ENCODE measurements at places on chromosomes 7 and 10.

- DNase-seq: no peak
These were observed 427.1 kb upstream of the GALNT17 start for GRCh38 chr7:70704831-70705346.

- no peak for DNase-seq
These were observed 170.9 kb downstream of the RAMP3 start for GRCh38 chr7:45328403-45328981.

GRCh38 chr10:88489107-88489506 is 94.0 kb downstream of the RNLS start:
- DNase-seq: no peak

GRCh38 chr10:124904796-124905195 is 37.1 kb upstream of the ZRANB1 start:
- DNase-seq: no peak

- no peak for DNase-seq
These were observed 175.3 kb downstream of the JAZF1 start for GRCh38 chr7:28005075-28005846.

DNA sequence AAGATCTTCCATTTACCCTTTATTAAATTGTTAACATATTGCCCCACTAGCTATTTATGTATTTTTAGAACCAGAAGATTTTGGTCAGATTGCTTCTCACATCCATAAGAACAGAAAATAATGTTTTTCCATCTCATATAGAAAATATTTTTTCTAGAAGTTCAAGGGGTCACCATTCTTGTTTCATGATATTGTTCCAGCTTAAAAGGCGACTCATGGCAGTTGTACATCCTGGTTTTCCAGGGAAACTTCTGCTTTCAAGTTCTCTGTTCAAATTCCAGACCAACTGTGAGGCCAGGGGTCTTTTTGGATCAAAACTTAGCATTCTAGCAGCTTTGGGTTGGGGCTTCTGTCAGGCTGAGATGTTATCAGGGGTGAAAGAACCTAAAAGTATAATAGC is 84.4 kb downstream of the LRRC4 start:
- no peak for DNase-seq

- no peak for DNase-seq
These were observed 67.8 kb downstream of the TMEM26 start for GRCh38 chr10:61385231-61386001.

DNA sequence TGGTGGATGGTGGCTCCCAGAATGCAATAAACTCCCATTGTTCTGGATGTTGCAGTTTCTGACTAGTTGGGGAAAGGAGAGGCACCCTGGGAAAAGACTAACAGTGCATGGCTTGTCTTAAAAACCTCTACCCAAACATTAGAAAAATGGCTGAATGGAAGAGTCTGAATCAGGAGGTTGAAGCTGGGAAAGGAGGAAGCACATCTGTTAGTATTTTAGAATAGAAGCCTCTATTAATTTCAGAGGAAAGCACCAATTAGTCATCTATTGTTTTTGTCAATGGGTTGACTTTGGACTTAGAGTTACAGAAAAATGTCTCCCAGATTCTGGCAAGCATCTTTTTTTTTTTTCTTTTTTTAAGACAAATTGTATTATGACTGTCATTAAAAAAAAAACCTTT is 56.1 kb upstream of the ELMO1 start:
- DNase-seq: no peak

DNA sequence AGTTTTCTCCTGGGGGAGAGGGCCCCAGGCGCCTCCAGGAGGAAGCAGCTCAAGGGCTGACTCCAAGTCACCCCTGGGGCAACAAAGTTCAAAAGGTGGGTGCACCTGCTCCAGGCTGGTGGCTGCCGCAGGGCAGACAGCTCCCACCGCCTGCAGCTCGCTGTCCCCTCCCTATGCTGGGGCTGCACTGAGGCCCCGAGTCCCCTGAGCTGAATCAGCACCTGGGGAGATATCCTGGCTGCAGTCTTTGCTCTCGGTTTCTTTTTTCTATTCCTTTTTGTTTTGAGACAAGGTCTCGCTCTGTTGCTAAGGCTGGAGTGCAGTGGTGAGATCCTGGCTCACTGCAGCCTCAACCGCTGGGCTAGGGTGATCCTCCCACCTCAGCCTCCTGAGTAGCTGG is 183.4 kb downstream of the DNAJB6 start:
- no peak for DNase-seq

DNA sequence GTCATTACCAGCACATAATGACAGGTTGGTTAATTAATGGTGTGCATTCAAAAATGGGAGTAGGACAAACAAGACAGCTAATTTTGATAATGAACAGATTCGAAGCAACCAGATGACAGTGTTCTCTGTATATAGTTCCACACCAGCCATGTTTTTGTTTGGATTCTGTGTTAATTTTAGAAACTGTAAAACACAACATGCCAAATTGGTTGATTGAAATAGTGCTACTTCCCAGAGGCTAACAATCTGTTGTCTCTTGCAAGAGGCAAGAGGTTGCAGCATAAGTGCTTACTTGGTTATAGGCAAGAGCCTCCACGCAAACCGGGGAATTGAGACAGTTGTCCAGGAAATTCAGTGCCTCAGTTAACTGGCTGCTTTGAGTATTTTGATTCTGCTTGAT is 170.2 kb upstream of the HABP2 start:
- no peak for DNase-seq

- DNase-seq: no peak
These were observed 209.9 kb downstream of the ZNF365 start for GRCh38 chr10:62583876-62584615.

DNA sequence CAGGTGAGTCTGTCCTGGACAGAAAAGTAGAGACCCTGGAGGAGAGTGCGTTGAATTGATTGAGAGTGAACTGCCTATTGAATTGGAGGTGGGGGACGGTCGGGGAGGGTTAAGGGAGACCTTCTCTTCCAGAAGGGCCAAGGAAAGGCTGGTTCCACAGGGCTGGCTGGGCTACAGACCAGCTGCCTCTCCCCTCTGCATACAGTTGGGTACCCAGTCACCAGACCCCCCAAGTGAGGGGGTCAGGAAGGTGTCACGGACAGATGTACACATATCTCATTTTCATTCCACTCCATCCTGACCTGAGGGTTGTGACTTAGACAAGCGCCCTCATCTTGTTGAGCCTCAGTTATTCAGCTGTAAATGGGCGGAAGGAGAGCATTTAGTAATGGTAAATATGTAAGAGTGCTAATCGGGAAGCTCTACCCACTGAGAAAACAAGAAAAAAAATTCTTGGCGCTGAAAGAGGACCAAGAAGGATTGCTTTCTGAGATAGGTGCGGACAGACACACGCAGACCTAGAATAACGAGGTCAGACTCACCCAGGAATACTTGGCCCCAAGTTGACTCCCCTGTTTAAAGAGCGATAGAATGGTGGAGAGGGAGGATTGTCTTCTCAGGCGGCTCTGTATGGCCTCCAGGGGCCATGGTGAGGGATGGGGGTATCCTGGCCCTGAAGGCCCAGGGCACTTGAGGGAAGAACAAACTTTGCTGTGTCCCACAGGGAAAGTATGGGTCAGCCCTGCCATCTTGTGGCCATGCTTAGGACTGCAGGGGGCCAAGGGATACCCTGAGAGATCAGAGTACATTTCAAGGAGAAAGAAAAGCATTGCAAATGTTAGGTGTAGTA is 7.2 kb upstream of the MBL2 start:
- DNase-seq: peak; percentile 92

- no peak for DNase-seq
These were observed 123.6 kb upstream of the NOBOX start for GRCh38 chr7:144527051-144527471.

DNA sequence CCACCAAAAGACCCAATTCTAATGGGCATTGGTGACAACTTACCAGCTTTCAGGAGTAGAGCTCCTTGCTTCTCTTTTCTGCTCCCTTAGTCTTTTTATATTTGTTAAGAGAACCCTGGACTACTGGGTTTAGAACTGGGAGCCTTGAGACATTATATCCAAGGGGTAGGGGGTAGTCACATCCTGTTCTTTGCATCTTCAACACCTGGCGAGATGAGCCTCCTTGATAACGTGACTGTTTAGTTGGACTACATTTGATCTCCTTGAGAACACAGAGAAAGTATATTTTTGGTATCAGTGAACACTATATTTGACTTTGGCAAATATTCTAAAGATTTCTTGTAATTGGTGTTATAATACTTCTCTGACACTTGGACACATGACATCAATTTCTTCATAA is 9.0 kb upstream of the SMNDC1 start:
- no peak for DNase-seq

DNA sequence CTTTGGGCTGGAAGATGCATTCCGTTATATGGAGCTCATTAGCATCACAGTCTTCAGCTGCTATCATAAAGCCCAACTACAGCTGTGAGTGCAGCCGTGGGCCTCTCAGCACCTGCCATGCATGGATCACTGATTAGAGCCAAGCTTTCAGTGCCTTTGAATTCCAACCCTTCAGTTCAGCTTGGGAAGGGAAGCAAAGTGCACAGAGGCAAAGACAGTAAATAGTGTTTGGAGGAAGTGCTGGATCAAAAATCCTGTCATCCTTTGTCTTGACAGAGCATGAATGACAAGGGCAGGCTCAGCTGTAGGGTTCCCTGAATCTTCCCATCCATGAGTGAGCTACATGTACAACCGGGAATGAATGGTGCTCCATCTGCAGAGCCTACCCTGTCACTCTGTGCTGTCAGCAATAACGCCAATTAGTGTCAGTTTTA is 153.7 kb downstream of the DNAJB9 start:
- peak; percentile 21 for DNase-seq

DNA sequence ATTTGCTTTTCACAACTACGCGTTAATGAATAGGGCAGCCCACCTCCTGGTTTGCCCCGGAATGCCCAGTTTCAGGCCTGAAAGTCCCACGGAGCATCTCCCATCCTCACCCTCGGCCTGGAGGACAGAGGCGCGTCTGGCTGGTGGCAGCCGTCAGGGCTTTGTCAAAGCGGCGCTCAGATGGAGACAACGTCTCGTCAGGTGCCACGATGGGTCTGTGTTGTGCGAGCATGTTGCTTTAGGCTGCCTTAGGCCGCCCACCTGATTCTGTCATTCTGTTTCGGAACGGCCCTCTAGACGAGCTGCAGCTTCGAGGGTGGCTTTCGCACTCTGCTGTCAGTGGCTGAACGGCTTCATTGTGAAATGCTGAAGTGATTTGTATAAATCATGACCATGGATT is 39.4 kb upstream of the CFAP46 start:
- no peak for DNase-seq

- DNase-seq: no peak
These were observed 165.7 kb downstream of the PTPN20 start for GRCh38 chr10:47076949-47077361.

GRCh38 chr10:7707102-7707501 is 4.0 kb downstream of the ITIH2 start:
- DNase-seq: no peak

DNA sequence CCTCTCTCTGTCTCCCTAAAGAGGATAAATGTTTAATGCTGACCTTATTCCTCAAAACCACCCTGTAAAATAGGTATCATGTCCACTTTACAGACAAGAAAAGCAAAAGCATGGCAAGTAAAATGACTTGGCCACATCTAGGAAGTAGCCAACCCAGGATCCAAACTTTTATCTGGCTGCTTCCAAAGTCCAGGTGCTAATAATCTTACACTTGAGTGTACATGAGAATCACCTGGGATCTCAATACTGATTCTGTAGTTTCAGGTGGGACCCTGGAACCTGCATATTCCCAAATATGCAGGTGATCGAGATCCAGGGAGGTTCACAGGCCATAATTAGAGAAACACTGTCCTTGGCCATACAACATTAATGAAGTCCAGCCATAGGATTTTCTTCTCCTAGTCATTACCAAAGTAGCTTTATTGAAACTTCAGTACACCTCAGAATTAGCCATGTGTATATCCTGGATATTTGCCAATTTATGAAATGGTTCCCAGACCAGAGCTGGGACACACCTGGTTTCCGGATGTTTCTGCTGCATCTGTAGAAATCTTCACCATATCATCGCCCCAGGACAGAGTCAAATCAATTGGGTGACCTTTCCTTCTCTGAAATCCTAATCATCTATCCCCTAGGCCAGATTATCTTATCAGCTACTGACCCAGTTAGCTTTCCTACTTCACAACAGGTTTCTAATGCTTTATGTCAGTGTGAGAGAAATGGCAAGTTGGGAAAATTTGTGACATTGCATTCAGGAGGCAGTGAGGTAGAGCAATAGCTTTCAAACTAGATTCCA is 119.1 kb upstream of the KMT2E start:
- DNase-seq: no peak

DNA sequence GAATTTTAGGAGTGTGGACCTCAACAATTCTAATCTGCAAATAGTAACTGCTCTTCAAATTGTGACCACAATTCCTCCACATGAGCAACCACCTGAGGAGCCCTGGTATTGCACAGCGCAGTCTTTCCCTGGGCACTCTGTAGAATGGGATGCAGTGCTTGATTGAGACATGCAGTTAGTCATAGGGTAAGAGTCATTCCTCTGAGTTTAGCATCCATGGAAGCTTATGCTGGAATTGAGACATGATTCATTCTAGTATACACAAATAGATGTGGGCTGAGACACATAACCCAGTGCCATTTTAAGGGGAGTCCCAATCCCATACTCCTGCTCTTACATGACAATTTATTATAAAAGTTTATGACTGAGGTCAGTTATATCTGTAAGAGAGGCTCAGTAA is 582.3 kb upstream of the CNTNAP2 start:
- DNase-seq: no peak

DNA sequence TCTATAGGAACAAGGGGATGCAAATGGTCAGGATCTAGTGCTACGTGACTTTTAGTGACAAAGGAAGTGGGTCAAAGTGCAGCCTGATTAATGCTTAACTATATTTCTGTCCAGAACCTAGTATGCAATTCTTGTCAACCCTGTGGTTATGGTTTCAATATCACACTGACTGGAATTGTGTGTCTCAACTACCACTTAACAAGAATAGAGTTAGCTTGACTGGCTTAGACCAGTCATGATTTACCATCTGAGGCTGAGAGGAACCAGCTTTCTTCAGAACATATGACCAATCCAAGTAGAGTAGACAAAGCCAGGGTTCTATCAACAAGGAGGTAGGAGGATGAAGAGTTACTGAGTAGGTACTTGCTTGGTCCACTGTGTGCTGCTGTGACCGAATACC is 54.4 kb downstream of the MYPN start:
- no peak for DNase-seq

- DNase-seq: no peak
These were observed 162.0 kb upstream of the MGMT start for GRCh38 chr10:129305046-129305445.

GRCh38 chr7:8261711-8262695 is at the start of gene ICA1:
Gene ICA1, minus strand, starts transcription at chr7:8262167. Its CDS starts 26,241 bp downstream, at chr7:8235926.
- DNase-seq: peak; percentile 85

GRCh38 chr7:13988065-13988464 is 1.4 kb downstream of the ETV1 start:
- no peak for DNase-seq

DNA sequence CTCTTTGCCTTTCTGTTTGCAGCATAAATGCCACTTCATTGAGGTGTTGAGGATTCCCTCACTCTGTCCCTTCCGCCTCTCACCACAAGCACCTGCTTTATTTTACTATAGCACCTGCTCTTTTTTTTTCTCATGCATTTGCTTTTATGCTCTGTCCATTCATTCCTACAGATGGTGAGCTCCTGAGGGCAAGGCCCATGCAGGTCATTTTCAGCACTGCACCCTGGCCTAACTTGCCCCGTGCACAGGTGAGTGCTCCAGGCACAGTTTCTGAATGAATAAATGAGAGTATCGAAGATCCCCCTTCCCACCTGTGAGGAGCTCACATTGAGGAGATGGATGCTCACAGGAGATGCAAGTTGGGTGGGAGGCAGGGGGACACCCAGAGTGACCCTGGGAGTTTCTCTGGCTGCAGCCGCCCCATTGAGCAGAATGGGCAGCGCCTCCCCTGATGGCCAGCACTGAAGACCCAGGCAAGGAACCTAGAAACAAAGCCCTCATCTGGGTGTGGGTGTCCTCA is 1.2 kb upstream of the AKR1E2 start:
- no peak for DNase-seq

Measured in glutamatergic neuron (in vitro differentiated cells).